ENCODE measurements at places on chromosomes 7 and 10.

GRCh38 chr10:67784474-67784873 is 53.5 kb downstream of the DNAJC12 start:
- DNase-seq: no peak

DNA sequence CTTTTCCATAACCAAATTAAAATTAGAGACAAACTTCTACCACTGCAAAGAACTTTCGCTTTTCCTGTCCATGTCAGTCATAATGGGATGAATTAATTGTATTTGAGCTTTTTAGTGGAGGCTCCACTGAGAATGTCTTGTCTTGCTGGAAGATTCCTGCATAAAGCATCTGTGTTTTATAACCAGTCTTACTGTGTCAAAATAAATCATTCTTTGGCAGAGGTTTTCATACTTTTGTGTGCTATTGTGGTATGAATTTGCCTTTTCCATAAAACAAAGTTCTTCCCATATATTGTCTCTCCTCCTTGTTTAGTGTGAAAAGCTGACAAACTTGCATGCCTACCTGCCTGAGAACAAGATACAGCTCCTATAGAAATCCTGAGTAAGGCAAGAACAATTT is 124.8 kb upstream of the CCDC6 start:
- no peak for DNase-seq

GRCh38 chr7:81583090-81583489 is 186.8 kb downstream of the HGF start:
- DNase-seq: no peak

- no peak for DNase-seq
These were observed 197.1 kb upstream of the CXCL12 start for GRCh38 chr10:44581996-44582395.

DNA sequence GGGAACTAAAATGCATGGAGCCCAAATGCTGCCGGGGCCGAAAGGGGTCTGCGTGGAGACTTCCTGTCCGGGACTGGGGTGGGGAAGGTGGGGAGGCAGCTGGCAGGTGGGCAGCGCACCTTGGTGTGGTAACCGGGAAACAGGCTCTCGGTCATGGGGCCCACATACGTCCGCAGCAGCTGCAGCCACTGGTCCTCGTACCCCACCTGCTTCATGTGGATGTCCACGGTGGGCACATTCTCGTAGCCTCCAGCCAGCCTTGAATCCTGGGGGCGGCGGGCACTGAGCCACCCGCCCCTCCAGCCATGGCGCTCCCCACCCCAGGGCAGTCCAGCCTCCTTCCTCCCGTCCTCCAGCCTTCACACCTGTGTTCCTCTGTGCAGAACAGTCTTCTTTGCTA is 6.6 kb upstream of the MOGAT3 start:
- DNase-seq: no peak

DNA sequence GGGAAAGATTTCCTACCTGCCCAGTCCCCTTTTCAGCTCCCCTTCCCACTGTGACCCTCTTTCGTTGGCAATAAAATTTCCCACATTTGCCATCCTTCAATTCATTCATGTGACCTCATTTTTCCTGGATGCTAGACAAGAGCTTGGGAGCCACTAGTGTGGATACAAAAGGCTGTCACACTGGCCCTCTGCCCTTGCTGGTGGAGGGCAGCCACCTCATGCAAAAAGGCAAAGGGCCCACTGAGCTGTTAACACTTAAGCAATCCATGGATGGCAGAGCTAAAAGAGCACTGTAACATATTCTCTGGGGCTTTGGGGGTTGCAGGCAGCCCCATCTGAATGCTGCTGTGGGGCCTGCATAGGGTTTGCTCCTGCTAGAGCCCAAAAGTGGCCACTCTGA is 315.1 kb downstream of the NEBL start:
- no peak for DNase-seq

GRCh38 chr7:3039787-3040186 is 3.9 kb downstream of the CARD11 start:
- DNase-seq: no peak

GRCh38 chr10:78764436-78764835 is 304.3 kb upstream of the ZMIZ1 start:
- no peak for DNase-seq

- no peak for DNase-seq
These were observed 85.8 kb downstream of the NRP1 start for GRCh38 chr10:33248638-33249037.

- DNase-seq: no peak
These were observed 588.5 kb downstream of the KCNMA1 start for GRCh38 chr10:77049146-77049545.

GRCh38 chr10:93364966-93365365 is 117.2 kb downstream of the MYOF start:
- DNase-seq: no peak

DNA sequence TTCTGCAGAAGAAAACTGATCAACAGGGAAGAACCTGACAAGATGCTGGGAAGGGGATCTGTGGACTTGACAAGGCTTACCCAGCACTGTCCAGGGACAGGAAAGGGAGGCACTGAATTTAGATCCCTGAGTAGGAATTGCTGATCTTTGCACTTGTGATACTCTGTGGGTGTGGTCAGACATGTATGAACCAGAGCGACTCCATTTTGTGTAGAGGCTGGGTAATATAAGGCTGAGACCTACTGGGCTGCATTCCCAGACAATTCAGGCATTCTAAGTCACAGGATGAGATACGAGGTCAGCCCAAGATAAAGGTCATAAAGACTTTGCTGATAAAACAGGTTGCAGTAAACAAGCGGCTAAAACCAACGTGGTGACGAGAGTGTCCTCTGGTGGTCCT is 60.7 kb downstream of the CCDC3 start:
- DNase-seq: no peak

DNA sequence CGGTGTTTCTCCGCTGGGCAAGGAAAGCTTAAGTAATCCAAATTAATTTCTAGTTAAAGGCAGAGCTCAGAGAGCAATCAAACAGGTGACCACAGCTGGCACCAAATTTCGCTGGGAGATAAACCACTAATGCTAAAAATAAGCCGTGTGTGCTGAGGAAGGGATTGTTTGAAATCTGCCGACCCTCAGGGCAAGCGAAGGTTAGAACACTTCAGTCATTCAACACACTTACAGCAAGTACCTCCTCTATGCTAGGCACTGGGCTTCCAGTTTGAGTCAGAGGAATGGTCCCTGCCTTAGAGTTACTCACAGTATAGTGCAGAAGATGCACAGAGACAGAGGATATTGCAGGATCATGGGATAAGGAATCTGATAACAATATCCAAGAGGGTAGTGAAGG is 467.9 kb upstream of the PODXL start:
- no peak for DNase-seq

DNA sequence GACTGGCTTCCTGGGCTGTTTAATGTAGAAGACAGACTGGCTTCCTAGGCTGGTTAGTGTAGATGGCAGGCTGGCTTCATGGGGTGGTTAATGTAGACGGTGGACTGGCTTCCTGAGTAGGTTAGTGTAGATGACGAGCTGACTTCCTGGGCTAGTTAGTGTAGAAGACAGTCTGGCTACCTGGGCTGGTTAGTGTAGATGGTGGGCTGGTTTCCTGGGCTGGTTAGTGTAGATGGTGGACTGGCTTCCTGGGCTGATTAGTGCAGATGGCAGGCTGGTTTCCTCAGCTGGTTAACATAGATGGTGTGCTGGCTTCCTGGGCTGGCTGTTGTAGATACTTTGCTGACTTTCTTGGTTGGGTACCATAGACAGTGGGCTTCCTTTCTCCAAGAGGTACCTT is 122.9 kb upstream of the PPP2R2D start:
- no peak for DNase-seq

DNA sequence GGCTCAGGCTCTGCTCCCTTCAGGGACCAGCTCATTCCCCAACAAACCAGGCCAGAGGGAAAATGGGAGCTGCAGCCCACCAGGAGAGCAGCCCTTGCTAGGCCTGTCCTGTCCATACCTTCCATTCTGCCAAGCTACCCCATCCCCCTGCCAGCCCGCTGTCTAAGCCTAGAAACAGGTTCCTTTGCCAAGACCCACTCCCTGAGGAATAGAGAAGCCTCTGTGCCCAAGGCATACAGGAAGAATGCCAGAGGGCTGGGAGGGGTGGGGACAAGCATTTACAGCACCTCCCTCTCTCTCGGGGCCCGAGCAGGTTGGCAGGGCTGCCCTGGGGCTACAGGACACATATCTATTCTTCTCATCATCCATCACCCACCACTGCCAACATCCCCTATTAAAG is 178.3 kb downstream of the GRID1 start:
- no peak for DNase-seq

DNA sequence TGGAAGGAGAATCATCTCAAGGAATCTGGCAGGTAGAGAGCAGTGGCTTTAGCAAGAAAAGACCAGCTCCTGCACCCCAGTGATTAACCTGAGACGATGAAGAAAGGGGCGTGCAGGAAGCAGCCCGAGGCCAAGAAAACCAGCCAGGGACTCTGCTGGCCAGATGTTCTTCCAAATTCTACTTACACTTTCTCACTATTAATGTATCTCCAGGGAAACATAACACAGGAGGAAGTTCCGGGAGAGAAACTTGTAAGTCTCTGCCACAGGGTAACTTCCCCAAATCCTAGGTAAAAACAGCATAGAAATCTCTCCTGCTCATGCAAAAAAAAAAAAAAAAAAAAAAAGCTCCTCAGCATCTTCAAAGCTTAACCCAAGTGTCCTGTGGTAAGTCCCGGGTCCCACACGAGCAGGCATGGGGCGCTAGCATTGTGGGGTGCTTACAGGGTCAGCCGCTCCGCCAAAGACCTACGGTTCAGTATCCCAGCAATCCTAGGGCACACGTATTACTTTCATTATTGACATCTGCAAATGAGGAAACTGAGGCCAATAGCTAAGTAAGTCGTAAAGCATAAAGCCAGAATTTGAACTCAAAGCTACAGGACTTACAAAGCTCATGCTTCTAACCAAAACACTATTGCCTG is 97.2 kb upstream of the GNA12 start:
- DNase-seq: no peak

GRCh38 chr10:89838044-89838615 is 136.7 kb downstream of the KIF20B start:
- DNase-seq: no peak

DNA sequence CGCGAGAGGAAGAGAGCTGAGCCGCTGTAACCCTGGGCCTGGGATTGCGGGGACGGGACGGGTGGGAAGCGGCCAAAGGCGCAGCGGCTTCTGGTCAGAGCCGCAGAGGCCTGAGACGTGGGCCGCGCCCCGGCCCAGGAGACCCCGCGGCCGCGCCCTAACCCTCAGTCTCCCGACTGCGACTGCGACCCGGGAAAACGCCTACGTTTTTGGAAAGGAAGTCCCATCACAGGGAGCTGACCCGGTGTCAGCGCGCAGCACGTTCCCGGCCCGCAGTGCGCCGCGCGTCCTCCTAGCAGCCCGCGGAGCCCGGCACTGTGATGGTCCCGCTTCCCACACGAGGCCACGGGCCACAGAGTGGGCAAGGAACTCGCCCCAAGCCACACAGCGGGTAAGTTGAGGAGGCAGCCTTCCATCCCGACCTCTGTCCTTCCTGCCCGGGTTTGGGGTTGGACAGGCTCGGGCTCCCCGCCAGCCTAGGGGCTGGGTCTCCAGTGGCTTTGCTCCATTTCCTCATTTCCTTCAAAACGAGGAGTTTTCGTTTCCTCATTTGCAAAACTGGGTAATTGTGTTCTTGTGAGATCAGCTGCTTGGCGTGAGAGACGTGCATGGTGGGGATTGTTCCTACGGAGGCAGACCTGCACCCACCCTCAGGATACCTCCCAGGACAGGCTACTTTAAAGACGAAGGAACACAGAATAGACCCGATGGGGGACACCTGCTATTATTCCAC is 1.2 kb downstream of the GPNMB start:
- peak; percentile 74 for DNase-seq

- DNase-seq: no peak
These were observed 16.1 kb upstream of the PIK3CG start for GRCh38 chr7:106848851-106849442.

- no peak for DNase-seq
These were observed 120.0 kb downstream of the SGMS1 start for GRCh38 chr10:50503661-50504320.

DNA sequence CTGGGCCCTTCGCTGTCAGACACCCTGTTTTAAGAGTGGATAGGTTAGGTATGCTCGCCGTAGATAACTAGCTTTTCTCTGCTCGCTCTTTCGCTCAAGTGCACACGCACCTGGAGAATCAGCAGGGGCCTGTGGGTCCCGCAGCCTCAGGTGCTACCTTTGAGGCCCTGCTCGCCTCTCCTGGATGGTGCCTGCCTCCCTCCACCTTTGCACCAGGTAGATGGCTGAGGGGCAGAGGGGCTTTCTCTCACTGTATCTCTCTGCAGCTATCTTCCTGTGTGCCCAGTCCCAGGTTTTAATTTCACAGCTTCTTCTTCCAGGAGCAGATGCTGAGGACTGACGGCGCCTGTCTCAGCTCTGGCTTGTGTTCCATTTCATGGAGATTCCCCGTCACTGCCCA is 227.9 kb downstream of the TCF7L2 start:
- DNase-seq: no peak

GRCh38 chr7:101208794-101209193 is 8.0 kb upstream of the MOGAT3 start:
- DNase-seq: no peak

DNA sequence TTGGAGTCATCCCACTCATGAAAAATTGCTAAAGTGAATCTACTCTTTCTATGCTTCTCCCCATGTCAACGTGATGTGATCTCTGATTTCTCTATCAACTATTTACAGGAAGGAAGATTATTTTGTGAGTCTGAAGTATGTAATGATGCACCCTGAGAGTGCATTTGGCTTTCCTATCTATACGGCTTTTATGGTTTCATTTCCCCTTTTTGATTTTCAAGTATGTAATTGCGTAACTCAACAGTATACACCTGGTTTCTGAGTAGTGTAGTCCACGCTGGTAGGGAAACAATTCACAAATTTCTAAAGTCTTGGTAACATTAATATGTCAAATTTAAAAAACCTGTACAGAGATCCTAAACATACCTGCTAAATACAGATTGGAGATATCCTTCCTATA is 194.7 kb upstream of the SEMA3A start:
- DNase-seq: no peak

GRCh38 chr10:113269333-113269732 is 283.5 kb upstream of the HABP2 start:
- DNase-seq: no peak

- no peak for DNase-seq
These were observed 20.3 kb downstream of the SMURF1 start for GRCh38 chr7:99123571-99124033.

GRCh38 chr10:88986549-88987242 is 3.9 kb upstream of the FAS start:
- DNase-seq: no peak

DNA sequence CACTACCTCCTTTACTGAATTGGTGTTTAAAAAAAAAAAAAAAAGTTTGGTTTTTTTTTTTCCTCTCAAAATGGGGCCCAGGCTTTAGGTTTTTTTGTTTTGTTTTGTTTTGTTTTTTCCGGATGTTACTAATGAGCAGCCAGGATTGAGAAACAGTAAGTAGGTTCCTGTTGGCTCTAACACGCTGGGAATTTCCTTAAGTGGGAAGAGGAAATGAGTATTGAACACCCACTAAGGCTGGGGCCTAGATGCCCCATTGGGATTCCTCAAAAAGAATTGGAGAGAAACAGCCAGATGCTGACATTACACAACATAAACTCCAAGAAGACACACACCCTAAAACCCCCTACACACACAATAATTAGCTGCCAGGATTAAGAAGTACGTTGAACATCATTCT is 102.2 kb upstream of the NANOS1 start:
- no peak for DNase-seq
